ENCODE measurements at places on chromosomes 12 and 14.

DNA sequence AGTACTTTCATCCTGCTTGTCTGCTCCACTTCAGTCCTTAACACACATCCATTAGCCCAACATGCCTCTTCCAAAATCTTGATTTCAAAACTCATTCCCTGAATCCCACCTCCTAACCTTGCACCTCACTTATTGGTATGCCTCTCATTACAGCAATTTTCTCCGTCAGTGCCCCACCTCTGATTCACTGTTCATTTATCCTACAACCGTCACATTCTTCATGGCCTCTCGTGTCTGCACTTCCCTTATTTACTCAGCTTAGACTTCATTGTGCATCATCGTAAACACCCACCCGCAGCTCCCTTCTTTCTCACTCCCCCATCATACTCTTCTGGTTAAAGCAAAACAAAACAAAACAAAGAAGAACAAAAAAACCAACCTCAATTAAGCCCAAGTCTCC, 160.6 kb upstream of the HMGA2 start:
- no peak for DNase-seq

DNA sequence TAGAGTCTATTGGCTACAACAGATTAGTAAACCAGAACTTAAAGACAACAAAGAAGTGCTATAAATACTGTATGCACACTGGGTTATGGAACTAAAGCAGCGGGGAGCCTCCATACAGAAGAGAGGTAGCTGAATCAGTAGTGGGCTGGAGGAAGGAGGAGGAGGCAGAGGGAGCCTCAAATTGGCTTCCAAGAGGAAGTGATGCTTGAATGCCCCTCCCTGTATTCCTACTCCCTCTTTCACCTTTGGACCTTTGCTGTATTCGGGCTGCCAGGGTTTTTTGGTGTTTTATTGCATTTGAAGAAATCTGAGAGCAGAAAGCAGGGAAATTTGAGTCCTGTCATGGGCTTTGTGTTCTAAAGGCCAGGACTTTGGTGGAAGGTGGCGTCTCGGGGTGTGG, 104.0 kb upstream of the PTPRB start:
- DNase-seq = no peak

- DNase-seq = no peak
Observed at GRCh38 chr14:104240434-104241157, 102.2 kb downstream of the KIF26A start.

GRCh38 chr12:68234140-68234539, 8.5 kb upstream of the IL26 start:
- no peak for DNase-seq

GRCh38 chr14:58145936-58146335, 6.1 kb downstream of the ARMH4 start:
- no peak for DNase-seq

All from effector CD4-positive, alpha-beta T cell (primary cell).